GM12878 (cell line): ENCODE measurements at places on chromosomes 2 and 18. TPM values are rescaled to one million over a fixed set of nuclear protein-coding genes. Genes with fewer than 3 reads are reported as not detected.

- no peak overlapping the region for H3K27ac ChIP-seq
- H3K36me3 ChIP-seq: no peaks in the 10 kb centered on the region
- H3K4me3 ChIP-seq: no peak overlapping the region
- H3K27me3 ChIP-seq: no peaks in the 10 kb centered on the region
Observed at GRCh38 chr2:75157435-75157834, 41.9 kb downstream of the TACR1 start.

Gene CNTNAP5
- polyA plus RNA-seq: not detected in 2 replicates

GRCh38 chr2:226211439-226211838, 588.2 kb downstream of the IRS1 start:
- no peak overlapping the region for H3K27ac ChIP-seq
- H3K36me3 ChIP-seq: no peaks in the 10 kb centered on the region
- H3K4me1 ChIP-seq: no peaks in the 10 kb centered on the region
- H3K4me3 ChIP-seq: no peak overlapping the region

Gene PRKAG3
- not detected in 2 replicates for polyA plus RNA-seq

Gene FEV
- polyA plus RNA-seq: not detected in 2 replicates

- DNase-seq: no peak
- H3K4me1 ChIP-seq: no peaks in the 10 kb centered on the region
- H3K36me3 ChIP-seq: no peaks in the 10 kb centered on the region
- no peak overlapping the region for H3K4me3 ChIP-seq
Observed at GRCh38 chr2:33242845-33243244, 233.6 kb upstream of the RASGRP3 start.

- H3K4me1 ChIP-seq: no peaks in the 10 kb centered on the region
- no peaks in the 10 kb centered on the region for H3K27me3 ChIP-seq
- no peak overlapping the region for H3K27ac ChIP-seq
- DNase-seq: no peak
- no peaks in the 10 kb centered on the region for H3K36me3 ChIP-seq
Observed at GRCh38 chr2:115400940-115401339, 958.5 kb downstream of the DPP10 start.

- peaks cover 13% of the 10 kb centered on the region for H3K4me1 ChIP-seq
- no peaks in the 10 kb centered on the region for H3K27me3 ChIP-seq
- no peaks in the 10 kb centered on the region for H3K36me3 ChIP-seq
- no peak overlapping the region for H3K4me3 ChIP-seq
- H3K27ac ChIP-seq: no peak overlapping the region
Observed at GRCh38 chr2:172440795-172441194, 13.4 kb downstream of the ITGA6 start.

- no peak overlapping the region for H3K4me3 ChIP-seq
- H3K27me3 ChIP-seq: no peaks in the 10 kb centered on the region
- no peaks in the 10 kb centered on the region for H3K36me3 ChIP-seq
- H3K4me1 ChIP-seq: no peaks in the 10 kb centered on the region
Observed at GRCh38 chr2:64957109-64957903, 31.9 kb upstream of the SLC1A4 start.

- H3K4me1 ChIP-seq: peaks cover 6% of the 10 kb centered on the region
- H3K4me3 ChIP-seq: no peak overlapping the region
- H3K27me3 ChIP-seq: no peaks in the 10 kb centered on the region
Observed at GRCh38 chr18:57931038-57931437, 113.0 kb upstream of the NEDD4L start.

DNA sequence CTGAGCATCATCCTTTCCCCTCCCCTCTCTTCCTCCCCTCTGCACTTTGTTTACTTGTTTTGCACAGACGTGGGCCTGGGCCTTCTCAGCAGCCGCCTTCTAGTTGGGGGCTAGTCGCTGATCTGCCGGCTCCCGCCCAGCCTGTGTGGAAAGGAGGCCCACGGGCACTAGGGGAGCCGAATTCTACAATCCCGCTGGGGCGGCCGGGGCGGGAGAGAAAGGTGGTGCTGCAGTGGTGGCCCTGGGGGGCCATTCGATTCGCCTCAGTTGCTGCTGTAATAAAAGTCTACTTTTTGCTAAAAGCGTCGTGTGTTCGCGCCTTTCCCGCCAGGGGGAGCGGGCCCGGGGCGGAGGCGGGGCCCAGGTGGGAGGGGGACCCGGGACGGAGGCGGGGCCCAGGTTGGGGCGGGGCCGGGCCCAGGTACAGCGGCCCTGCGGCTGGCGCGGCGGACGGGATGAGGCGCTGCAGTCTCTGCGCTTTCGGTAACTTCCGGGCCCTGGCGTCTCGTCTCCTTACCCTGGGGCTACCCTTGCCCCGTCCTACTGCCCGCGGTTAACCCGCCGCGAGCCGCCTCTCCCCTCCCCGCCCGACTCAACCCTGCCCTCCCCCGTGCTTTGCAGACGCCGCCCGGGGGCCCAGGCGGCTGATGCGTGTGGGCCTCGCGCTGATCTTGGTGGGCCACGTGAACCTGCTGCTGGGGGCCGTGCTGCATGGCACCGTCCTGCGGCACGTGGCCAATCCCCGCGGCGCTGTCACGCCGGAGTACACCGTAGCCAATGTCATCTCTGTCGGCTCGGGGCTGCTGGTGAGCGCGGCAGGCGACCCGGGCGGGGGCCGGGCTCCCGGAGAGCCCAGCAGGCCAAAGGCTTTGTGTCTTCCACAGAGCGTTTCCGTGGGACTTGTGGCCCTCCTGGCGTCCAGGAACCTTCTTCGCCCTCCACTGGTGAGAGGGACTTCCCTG, at the start of gene KRTCAP3:
Gene KRTCAP3 (plus strand): TSS at position 424 of the 962 bp plus-strand sequence. CDS start 32 bp downstream, at position 456.
- no peak within 1 kb of the TSS for H3K27ac ChIP-seq
- H3K27me3 ChIP-seq: no peaks in the 10 kb centered on the region
- H3K4me1 ChIP-seq: no peaks in the 10 kb centered on the region
- no peak within 1 kb of the TSS for H3K4me3 ChIP-seq
- peaks cover 19% of the 10 kb centered on the region for H3K36me3 ChIP-seq

- no peaks in the 10 kb centered on the region for H3K27me3 ChIP-seq
- DNase-seq: no peak
- H3K4me1 ChIP-seq: peaks cover 14% of the 10 kb centered on the region
Observed at GRCh38 chr2:47484396-47484795, 81.4 kb downstream of the MSH2 start.

GRCh38 chr2:44549099-44549471, 187.3 kb downstream of the CAMKMT start:
- no peak overlapping the region for H3K4me3 ChIP-seq
- H3K27ac ChIP-seq: no peak overlapping the region
- H3K27me3 ChIP-seq: no peaks in the 10 kb centered on the region
- no peaks in the 10 kb centered on the region for H3K36me3 ChIP-seq

- H3K4me1 ChIP-seq: no peaks in the 10 kb centered on the region
- no peaks in the 10 kb centered on the region for H3K36me3 ChIP-seq
- no peak overlapping the region for H3K27ac ChIP-seq
- no peaks in the 10 kb centered on the region; the same call in 1 of the 2 replicates for H3K27me3 ChIP-seq
- no peak for DNase-seq
- no peak overlapping the region for H3K4me3 ChIP-seq
Observed at GRCh38 chr2:10978090-10978670, 66.4 kb downstream of the KCNF1 start.
